ENCODE measurements at places on chromosomes 2 and 18.

DNA sequence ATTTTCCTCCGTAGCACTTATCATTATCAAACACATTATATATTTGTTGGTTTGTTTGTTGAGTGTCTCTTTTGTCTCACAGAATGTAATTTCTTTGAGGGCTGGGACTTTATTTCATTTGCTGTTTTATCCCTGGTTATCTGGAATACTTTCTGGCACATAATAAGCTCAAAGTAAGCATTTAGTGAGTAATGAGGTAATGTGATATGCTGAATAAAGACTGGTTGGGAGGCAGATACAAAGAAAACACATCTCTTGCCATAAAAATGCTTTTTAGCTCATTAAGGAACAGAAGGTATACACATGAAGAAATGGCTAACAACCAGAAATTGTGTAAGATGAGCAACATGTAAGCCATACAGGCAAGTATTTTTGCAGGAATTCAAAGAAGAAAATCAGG lies 1411.8 kb downstream of the LRP1B start:
- DNase-seq: no peak

GRCh38 chr2:120431386-120432292 lies 85.7 kb downstream of the INHBB start:
- DNase-seq: no peak

DNA sequence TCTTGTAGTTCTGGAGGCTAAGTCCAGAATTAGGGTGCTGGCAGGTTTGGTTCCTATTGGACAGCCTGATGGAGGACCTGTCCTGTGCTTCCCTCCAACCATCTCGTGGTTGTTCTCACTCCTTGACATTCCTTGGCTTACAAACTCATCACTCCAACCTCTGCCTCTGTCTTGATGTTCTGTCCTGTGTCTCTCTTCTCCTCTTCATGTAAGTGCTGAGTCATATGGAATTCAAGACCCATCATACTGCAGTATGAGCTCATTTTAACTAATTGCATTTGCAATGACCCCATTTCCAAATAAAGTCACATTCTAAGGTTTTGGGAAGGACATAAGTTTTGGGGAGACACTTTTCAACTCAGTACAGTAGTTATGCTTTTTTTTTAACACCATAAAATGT lies 374.7 kb downstream of the TRIB2 start:
- DNase-seq: no peak

GRCh38 chr2:45191976-45192375 lies 182.7 kb upstream of the SIX2 start:
- DNase-seq: no peak

GRCh38 chr18:8586941-8587340 lies 22.3 kb upstream of the RAB12 start:
- DNase-seq: no peak

DNA sequence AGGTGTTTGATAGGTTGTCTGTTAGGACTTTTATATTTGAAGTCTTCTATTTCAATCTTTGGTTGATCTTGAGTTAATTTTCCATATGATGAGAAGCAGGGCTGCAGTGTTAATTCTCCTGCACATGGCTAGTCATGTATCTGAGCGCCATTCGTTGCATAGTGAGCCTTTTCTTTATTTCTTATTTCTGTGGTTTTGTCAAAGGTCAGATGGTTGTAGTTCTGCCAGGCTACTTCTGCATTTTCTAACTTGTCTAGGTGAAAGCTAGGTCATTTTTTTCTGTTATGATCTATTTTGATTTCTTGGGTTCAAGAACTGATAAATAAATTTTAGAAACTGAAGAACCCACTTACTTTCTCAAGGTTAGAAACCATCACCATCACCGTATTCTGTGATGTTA lies 56.7 kb downstream of the CCDC74A start:
- DNase-seq: no peak

DNA sequence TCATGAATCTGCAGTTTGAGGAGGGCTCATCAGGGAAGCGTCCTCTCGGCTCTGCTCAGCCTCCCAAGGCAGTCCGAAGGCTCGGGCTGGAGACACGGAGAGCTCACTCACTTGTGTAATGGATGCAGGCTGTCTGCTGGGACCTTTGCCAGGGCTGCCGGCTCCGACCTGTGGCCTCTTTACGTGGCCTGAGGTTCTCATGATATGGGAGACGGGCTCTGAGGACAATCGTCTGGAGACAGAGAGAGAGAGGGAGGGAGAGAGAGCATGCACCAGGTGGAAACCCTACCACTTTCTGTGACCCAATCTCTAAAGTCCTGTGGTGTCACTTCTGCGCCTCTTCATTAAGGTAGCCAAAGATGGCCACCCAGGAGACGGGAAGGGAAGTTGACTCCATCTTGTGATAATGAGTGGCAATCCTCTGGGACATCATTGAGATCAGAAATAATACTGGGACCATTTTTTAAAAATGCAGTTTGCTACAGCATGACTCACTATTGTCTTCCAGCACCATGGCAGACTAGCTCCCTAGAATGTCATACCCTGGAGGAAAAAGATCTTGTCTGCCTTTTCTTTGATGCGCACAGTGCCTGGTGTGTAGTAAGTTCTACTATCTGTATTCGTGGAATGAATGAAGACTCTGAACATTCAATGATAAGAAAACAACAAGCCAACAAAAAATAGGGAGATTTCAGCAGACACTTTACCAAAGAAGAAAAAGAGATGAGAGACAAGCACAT lies 60.2 kb downstream of the CD8B2 start:
- DNase-seq: no peak

GRCh38 chr2:221203125-221203524 lies 369.0 kb downstream of the EPHA4 start:
- no peak for DNase-seq

GRCh38 chr2:29245742-29246382 lies 130.6 kb downstream of the CLIP4 start:
- no peak for DNase-seq

- no peak for DNase-seq
These were observed 29.0 kb upstream of the ATOH8 start for GRCh38 chr2:85724731-85725181.

DNA sequence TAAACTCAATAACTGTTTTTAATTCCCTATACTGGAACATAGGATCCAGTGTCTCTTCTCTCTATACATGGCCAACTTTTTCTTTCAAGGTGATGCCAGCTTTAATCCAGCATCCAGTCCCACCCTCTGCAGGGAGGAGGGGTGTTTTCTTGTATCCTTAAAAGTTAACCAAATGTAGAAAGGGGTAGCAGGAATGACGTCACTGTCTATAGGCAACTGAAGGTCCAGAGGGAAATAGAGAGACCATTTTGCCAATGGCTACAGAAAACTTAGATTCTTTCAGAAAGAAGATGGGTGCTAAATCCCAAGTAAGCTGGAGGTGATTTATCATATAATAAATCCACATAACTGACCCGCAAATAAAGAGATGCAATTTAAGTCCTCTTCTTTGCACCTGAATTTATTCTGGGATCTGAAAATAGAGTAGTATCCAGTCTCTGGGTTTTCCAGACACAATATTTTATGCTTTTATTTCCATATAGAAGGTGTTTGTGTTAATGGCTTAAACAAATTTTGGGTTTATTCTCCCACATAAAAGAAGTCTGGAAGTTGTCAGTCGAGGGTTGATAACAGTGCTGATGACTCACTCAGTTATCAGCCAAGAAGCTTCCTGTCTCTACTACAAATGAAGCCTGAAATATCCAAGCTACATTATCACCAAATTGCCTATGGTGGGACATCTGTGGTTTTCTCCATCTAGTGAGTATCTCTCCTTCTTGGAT lies 5.7 kb upstream of the DNER start:
- DNase-seq: no peak

- no peak for DNase-seq
These were observed 37.2 kb downstream of the TSHZ1 start for GRCh38 chr18:75247611-75248421.

DNA sequence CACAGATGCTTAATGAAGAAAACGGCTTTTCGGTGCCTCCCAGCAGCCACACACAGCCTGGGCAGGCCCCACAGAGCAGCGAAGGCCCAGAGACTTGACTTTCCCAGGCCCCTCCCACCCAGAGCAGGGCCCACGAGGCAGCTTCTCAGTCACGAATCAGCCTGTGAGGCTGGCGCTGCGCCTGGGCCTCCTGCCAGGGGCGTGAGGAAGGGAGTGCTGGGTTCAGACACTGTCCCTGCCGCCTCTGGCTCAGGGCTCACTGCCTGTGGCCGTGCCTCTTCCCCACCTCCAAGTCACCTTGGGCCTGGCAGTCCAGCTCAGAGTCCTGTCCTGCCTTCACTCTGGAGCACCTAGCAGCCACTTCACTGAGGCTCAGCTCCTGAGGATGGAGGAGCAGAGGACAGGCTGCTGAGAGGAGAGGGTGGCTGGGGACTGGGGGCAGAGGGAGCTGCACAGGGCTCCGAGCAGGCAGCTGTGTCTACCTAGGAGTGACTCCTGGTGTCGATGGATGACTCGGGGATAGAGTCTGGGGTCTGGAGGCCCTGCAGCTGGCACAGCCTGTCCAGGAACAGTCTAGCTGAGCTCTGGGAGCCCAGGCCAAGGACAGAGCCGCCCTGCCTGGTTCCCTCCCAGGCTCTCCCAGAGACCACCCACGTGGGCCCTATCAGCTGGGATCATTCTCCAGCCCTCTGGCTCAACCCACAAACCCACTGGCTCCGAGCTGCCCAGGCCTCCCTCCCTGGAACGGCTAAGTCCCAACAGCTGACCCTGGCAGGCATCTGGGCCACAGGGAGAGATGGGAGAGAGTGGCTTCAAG lies 36.4 kb upstream of the FOSL2 start:
- no peak for DNase-seq

- DNase-seq: no peak
These were observed 85.0 kb upstream of the CREB1 start for GRCh38 chr2:207444756-207445155.

- DNase-seq: no peak
These were observed 156.4 kb downstream of the PPP1R1C start for GRCh38 chr2:182142062-182142461.

GRCh38 chr2:214477305-214477704 lies 66.5 kb downstream of the VWC2L start:
- no peak for DNase-seq

DNA sequence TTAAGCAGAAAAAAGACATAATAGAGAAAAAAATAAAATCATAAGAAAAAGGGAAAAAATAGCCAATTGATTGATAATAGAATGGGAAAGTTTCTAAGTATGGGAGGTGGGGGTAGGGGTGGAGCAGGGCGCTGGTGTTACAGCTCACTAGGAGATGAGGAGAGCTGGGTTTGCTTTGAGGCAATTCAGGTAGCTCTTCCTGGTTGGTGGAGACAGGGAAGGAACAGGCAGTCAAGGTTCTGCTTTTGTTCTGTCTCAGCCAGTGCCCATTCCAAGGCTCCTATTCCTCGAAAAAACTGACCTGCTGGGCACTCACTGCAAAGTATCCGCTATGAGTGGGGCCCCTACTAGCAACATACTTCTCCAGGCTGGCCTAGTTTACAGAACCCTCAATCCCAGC lies 1.7 kb upstream of the CNNM4 start:
- DNase-seq: no peak

- DNase-seq: no peak
These were observed 74.3 kb downstream of the PRKCE start for GRCh38 chr2:45725731-45726130.

DNA sequence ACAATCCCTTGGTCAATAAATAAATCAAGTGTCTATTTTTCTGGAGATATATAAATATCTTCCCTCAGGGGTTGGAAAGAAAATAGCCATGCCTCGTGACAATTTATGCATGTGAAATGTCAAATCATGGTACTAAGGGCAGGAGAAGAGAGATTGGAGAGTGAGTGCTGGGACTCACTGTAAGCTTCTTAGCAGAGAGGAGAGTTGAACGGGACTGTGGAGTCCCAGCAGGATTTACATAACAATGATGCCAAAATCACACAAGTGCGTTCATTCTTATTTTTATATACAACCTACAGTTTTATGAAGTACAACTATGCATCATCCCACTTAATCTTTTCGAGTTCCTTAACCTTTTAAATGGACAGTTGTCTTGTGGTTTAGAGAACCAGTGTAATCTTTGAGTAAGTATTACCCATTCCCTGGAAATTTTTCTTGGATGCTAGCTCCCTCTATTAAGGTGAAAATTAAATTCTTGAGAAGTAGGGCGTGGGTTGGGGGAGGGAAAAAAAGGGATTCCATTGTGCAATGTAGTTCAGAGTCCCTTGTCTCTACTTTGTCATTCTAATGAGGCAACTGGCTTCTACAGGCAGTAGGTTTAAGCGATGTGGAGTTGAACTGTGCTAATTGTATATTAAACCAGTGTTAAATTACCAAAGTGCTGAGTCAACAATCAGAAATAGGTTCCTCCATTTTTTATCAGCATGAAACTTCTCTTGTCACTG lies 143.6 kb upstream of the EPHA4 start:
- peak; percentile 42 for DNase-seq

DNA sequence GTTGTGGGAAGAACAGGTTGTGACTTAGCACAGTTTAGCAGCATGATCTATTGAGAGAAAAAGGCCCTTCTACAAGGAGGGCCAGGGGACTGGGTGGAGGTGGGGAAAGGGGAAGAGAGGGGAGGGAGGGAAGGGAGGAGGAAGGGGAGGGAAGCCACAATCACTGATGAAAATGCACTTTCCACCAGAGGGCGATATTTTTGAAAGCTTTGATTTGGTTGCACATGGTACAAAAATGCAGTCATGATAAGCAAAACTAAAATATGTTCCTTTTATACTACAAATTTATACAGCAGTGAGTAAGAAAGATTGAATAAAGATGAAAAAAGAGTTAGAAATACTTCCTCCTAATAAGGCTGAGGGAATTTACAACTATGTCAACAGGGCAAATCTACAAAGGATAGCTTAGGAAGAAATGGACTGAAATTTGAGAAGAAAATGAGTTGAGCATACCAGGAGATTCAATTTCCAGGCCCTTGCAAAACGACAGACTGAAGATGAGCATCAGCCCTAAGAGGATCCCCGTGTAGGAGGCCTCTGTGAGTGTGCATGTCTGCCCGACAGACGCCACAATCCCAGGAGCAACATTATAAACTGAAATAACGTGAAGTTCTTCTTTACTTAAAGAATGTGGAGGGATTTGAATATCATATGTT lies 17.2 kb downstream of the SH3YL1 start:
- no peak for DNase-seq

DNA sequence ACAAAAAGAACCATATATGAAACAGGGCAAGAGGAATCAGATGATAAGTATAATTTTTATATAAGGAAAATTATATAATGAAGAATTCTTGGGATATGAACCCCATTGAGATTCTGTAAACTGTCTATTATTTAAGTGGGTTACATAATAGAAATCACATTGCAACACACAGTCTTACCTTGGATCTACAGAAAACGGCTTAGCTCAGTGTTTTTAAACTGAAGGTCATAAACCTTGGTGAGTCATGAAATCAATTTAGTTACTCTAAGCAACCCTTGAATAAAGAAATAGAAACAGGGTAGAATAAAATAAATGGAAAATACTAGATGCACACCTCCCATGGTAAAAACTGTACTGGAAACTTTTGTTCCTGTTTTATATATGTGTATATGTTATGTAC lies 50.7 kb downstream of the METTL8 start:
- DNase-seq: no peak

GRCh38 chr2:104431701-104432121 lies 422.2 kb upstream of the POU3F3 start:
- no peak for DNase-seq

DNA sequence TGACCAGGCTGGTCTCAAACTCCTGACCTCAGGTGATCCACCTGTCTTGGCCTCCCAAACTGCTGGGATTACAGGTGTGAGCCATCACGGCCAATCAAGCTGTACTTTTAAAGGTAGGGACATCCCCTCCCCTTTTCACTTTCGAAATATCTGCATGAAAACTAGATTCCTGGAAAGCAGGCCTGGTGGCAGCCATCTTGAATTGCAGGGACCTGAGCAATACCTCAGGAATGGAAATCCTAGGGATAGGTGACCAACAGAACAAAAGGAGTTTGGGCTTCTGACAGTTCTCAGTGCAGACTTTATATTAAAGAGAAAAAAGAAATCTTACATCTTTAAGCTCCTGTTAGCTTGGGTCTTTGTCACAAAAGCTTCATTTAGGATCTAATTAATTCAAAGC lies 62.6 kb downstream of the KLF7 start:
- DNase-seq: no peak
